Glutamatergic neuron (in vitro differentiated cells): ENCODE measurements at places on chromosomes 12 and 14. TPM values are rescaled to one million over a fixed set of nuclear protein-coding genes. Genes with fewer than 3 reads are reported as not detected.

Gene DCN
- total RNA-seq = not detected

Gene SLCO1B1
- total RNA-seq = not detected

Gene GNG2
- 245 TPM for total RNA-seq

Gene SLC25A29
- 409 TPM for total RNA-seq

Gene MYF5
- not detected for total RNA-seq

Gene OR6C1
- not detected for total RNA-seq

Gene CLEC9A
- not detected for total RNA-seq

GRCh38 chr14:33788161-33788560 lies 162.7 kb downstream of the EGLN3 start:
- DNase-seq = no peak
- H3K27me3 ChIP-seq = no peaks in the 10 kb centered on the region
- H3K36me3 ChIP-seq = no peaks in the 10 kb centered on the region
- H3K4me3 ChIP-seq = no peak overlapping the region

- H3K27ac ChIP-seq = peak overlapping the region; percentile 36
- H3K27me3 ChIP-seq = peaks cover 6% of the 10 kb centered on the region
- peak overlapping the region; percentile 79 for H3K4me3 ChIP-seq
- no peaks in the 10 kb centered on the region for H3K36me3 ChIP-seq
- peaks cover 6% of the 10 kb centered on the region for H3K4me1 ChIP-seq
- no peak for DNase-seq
Observed at GRCh38 chr12:120495186-120495730, 655 bp upstream of the DYNLL1 start.

DNA sequence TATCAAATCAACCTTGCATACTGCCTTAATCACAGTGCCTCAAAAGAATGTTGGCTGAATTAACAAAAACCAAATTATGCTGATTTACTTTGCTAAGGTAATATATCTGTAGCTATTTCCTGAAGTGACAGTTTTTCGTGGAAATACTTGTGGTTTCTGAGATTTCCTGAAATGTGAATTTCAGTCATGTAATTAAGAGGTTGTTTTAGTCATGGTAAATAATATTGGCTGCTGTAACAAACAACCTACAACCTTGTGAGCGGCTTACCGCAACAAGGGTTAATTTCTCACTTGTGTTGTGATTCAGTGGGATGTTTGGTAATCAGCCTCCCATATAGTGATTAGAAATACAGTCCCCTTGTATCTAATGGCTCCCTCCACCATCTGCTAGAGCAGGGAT lies 387.9 kb downstream of the NELL2 start:
- H3K4me3 ChIP-seq = no peak overlapping the region
- H3K36me3 ChIP-seq = peaks cover 8% of the 10 kb centered on the region
- no peaks in the 10 kb centered on the region for H3K4me1 ChIP-seq
- no peaks in the 10 kb centered on the region for H3K27me3 ChIP-seq
- no peak overlapping the region for H3K27ac ChIP-seq
- DNase-seq = no peak

- no peak overlapping the region for H3K27ac ChIP-seq
- H3K27me3 ChIP-seq = peaks cover 6% of the 10 kb centered on the region
- H3K36me3 ChIP-seq = no peaks in the 10 kb centered on the region
- H3K4me3 ChIP-seq = no peak overlapping the region
Observed at GRCh38 chr14:57066887-57067513, 201.7 kb downstream of the EXOC5 start.

DNA sequence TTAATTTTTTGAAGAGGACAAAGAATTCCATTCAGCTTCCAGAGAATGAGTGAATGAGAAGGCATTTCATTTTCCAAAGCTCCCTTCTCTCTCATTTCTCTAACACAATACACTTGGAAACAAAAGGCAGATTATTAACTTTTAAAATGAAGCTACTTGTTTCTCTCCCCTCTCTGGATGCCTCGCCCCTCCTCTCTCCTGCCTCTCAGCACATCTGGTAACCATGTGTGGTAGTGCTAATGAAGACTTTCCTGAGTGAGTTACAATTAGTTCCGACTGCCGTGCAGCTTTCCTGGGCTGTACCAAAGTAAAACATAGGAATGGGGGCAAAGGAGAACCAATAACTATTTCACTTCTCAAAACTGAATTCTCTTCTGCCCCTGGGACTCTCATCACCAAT lies 84.7 kb upstream of the SOX5 start:
- no peak for DNase-seq
- no peaks in the 10 kb centered on the region for H3K27me3 ChIP-seq
- H3K4me3 ChIP-seq = no peak overlapping the region
- peaks cover 3% of the 10 kb centered on the region for H3K4me1 ChIP-seq
- no peak overlapping the region for H3K27ac ChIP-seq

GRCh38 chr12:108526482-108527165 lies 11.5 kb downstream of the FICD start:
- H3K36me3 ChIP-seq = peaks cover 4% of the 10 kb centered on the region
- H3K27ac ChIP-seq = no peak overlapping the region
- no peaks in the 10 kb centered on the region for H3K27me3 ChIP-seq
- no peak for DNase-seq

- DNase-seq = no peak
- no peak overlapping the region for H3K4me3 ChIP-seq
- H3K36me3 ChIP-seq = no peaks in the 10 kb centered on the region
- H3K27me3 ChIP-seq = no peaks in the 10 kb centered on the region
Observed at GRCh38 chr14:84646786-84647500, 883.0 kb upstream of the FLRT2 start.

DNA sequence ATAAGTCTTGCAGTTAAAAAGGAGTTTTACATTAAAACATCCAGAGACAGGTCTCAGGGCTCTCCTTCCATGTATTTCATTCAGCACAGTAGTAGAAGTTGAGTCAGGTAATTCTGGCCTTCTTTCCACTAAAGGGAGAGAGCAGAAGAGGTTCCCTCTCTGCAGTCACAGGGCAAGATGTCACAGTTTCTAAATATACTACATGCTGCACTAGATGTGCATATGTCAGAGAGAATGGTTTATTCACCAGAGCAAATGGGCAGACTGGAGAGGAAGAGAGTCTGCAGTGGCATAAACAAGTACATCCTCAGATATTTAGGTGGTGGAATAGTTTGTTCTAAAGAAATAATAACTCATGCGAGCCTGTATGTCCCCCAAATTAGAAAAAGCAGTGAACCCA lies 132.0 kb downstream of the KICS2 start:
- no peak overlapping the region for H3K27ac ChIP-seq
- peaks cover 2% of the 10 kb centered on the region for H3K27me3 ChIP-seq
- no peak overlapping the region for H3K4me3 ChIP-seq
- H3K4me1 ChIP-seq = peaks cover 18% of the 10 kb centered on the region
- no peak for DNase-seq
- no peaks in the 10 kb centered on the region for H3K36me3 ChIP-seq

GRCh38 chr12:31726575-31726974 lies 2.2 kb downstream of the AMN1 start:
- H3K4me3 ChIP-seq = no peak overlapping the region
- H3K27me3 ChIP-seq = peaks cover 8% of the 10 kb centered on the region
- no peak for DNase-seq
- peaks cover 3% of the 10 kb centered on the region for H3K4me1 ChIP-seq
- H3K36me3 ChIP-seq = no peaks in the 10 kb centered on the region
- H3K27ac ChIP-seq = no peak overlapping the region

DNA sequence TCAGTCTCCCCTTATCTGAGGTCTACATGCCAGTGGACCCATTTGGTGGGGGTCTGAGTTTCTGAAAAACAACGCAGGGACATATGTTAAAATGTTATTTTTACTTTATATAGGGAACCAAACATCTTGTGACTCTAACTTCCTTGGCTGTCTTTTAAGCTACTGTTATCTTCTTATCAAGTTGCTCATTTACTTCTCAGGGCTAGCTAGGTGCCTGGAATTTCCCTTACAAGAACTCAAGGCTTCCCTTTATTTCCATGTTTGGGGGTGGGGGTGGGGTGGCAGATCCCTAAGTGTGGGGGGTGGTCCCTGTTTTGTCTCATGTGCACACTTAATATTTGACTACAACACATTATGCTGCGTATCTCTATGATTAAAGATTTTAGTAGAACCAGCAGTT lies 31.6 kb downstream of the PPP1R36 start:
- H3K4me3 ChIP-seq = no peak overlapping the region
- H3K27me3 ChIP-seq = peaks cover under 1% of the 10 kb centered on the region
- H3K27ac ChIP-seq = no peak overlapping the region
